ENCODE measurements at places on chromosomes 6 and 20.

- no peak for DNase-seq
These were observed 19.2 kb upstream of the FAM83C start for GRCh38 chr20:35311409-35311808.

DNA sequence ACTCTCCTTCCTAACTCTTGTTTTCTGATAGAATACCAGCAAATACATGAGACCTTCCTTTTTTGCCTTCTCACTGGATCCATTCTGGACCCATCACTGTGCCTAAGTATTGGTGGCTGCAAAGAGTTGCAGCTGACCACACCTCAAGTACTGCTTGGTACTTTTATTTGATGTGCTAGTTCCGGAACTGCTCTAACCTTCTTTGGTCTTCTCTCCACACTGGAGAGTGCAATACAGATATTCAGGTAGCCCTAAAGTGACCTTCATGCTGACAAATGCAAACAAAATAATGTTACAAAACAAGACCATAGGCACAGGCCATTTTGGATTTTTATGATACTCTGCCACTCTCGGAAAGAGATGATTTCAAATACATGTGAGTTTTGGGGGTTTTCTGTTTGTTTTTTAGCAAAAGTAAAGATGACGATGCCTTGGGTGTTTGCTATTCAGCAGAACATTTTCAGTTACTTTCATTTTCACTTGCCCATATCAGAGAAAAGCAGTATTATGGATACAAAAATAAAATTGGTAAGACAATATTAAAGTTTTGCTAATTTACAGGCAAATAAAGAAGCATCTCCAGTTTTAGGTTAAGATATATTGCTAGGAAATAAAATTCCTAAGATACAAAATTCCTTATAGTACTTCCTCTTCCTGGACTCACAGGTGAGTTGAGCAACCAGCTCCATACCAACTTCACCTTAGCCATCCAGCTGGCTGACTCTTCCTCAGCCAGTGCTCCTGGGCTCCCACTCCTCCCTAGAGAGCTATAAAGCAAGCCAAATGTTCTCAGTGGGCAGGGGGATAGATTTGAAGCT is 42.0 kb downstream of the PTPRK start:
- DNase-seq, result no peak

DNA sequence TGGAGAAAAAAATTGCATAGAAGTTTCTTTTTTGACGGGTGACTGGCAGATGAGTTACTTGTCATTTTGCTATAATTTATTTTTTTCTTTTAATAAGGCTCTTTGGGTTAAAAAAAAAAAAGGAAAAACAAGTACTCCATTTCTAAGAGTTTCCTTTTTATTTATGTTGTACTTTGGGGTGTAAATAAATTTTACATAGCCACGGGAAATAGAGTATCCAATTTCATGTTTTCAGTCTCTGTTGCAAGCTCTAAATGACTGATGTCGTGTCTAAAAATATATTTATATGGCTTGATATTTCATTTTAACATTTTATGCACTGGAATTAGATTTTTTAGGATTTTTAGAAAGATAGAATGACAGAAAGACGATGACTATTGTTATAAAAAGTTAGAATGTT is 3.4 kb downstream of the EYA4 start:
- no peak for DNase-seq

DNA sequence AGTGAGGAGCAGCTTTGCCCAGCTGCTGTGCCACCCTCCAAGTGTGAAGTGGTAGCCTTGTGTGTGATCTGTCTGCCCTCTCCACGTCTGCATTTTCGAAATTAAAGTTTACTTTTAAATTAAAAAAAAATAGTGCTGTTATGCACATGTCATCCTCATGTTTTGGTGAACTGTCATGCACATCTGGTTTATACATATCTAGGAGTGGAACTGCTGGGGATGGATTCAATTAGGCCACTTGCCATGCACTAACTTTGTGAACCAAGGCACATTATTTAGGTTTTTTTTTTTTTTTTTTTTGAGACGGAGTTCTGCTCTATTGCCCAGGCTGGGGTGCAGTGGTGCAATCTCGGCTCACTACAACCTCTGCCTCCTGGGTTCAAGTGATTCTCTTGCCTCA is 3.6 kb downstream of the GTSF1L start:
- no peak for DNase-seq

DNA sequence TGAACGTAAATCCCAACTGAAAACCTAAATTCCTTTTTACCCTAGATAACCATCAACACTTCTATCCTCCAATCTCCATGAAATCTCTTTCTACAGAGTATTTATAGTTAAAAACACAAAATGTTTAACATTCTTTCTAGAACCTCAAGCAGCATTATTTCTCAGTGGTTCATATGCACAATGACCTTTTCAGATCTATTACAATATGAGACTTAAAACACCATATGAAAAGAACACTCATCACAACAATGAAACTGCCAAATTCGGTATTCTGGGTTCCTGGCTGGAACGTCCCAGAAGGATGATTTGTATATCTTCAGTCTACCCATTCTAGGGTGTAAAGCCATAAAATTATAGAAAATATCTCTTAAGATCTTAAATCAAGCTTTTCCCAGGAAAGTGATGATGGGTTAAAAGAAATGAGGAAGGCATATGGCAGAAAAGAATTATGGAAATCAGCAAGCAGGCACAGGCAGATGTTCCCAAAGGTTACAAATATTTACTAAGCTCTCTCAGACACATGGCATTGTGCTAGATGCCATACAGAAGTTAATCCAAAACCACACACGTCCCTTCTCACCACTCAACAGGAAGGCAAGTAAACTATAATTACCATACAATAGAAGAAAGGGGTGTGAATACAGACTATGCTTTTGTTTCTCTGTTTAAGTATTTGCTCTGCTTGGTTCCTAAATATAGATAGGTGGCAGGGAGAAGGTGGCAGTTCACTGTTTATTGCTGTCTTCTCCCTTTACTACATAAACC is 118.0 kb downstream of the CHD6 start:
- peak; percentile 87 for DNase-seq

GRCh38 chr6:344816-345340 is 46.7 kb upstream of the IRF4 start:
- no peak for DNase-seq

DNA sequence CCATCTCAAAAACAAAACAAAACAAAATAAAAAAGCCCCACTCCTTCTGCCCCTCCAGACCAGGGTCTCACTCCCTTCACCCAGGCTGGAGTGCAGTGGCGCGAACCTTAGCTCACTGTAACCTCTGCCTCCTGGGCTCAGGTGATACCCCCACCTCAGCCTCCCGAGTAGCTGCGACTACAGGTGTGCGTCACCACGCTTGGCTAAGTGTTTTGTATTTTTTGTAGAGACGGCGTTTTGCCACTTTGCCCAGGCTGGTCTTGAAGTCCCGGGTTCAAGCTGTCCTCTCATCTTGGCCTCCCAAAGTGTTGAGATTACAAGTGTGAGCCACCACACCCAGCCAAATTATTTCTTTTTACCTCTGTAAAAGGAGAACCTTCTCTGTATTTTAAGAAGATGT is 110.1 kb downstream of the NCOA3 start:
- no peak for DNase-seq

GRCh38 chr6:74577619-74578018 is 628.2 kb downstream of the COL12A1 start:
- DNase-seq, result no peak

DNA sequence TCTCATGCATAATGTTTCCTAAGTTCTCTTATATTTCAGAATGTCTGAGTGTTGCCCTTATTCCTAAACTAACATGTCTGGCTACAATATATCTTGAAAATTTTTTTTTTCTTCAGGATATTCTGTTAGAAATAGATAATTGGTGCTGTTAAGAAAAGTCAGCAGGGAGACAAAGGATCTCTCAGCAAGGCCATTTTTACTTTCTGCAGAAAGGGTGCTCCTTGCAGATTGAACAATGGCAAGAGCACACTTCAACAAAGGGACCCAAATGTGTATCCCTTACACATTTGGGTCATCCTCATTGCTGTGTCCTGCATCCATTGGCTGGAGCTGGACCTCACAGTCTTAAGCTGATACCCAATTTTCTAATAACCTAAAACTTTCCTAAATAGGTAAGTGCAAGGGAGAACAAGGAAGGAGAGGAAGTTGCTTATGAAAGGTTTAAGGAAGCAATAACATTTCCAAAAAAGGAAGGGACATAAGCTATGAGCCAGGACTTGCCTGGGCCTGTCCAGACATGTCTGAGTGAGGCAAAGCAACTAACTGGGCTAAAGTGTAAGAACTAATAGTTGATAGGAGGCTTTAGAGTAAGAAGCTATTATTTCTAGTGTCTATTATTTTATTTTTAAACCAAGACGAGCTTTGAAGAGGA is 429.6 kb downstream of the BCKDHB start:
- DNase-seq, result no peak

GRCh38 chr6:170088582-170088955 is 202.3 kb downstream of the DLL1 start:
- no peak for DNase-seq

GRCh38 chr20:36405255-36405654 is 99.1 kb downstream of the DLGAP4 start:
- no peak for DNase-seq

DNA sequence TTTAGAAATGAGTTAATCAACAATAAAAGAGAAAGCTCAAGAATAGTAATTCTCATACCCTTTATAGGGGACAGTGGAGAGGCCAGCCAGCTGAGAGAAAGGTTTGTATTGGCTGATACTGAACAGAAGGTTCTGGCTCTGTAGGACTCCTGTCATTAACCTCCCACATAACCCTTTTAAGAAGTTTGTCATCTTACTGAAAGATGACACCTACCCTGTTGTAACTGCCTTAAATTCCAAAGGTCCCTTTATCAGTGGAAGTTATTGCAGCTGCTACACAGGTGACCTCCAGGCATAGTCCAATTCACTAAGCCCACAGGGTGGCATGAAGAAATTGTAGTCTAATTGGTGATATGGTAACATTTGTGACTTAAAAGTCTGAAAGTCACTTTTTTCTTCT is 790.1 kb downstream of the TENT5A start:
- no peak for DNase-seq

- no peak for DNase-seq
These were observed 30.2 kb upstream of the IL17A start for GRCh38 chr6:52155791-52156576.

- no peak for DNase-seq
These were observed 133.5 kb downstream of the SCML4 start for GRCh38 chr6:107690643-107691061.

GRCh38 chr20:22339091-22339881 is 245.1 kb downstream of the FOXA2 start:
- peak; percentile 88 for DNase-seq

DNA sequence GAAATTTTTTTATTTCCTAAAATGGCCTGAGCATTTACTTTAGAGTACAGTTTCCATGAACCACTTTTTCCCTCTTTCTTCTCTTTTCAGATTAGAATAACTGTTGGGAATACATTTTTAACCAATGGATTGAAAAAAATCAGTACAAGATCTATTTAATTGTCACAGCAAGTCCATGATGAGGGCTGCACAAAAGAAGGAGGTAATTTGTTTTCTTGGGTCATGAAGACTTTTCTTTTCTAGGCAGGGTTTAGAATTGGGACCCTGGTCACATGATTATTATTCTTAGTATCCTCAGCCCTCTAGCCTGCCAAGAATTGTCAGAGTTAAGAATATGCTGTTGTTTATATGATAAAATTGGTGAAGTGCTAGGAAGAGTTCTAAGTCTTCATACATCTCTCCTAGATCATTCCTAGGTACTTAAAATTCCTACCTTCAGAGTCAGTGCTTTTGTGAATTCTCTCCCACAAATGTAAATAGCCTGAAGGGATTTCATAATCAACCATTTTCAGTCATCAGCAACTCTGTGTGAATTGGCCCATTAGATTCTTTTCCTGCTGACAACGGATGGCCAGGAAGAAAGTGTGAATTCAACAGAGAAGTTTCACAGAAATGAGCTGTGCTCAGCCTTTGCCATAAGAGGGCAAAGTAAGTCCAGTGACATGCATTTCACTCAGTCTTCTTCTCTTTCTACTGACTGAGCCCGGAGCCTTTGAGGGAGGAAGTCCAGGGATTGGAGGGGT is 32.4 kb upstream of the TPBG start:
- peak; percentile 13 for DNase-seq

DNA sequence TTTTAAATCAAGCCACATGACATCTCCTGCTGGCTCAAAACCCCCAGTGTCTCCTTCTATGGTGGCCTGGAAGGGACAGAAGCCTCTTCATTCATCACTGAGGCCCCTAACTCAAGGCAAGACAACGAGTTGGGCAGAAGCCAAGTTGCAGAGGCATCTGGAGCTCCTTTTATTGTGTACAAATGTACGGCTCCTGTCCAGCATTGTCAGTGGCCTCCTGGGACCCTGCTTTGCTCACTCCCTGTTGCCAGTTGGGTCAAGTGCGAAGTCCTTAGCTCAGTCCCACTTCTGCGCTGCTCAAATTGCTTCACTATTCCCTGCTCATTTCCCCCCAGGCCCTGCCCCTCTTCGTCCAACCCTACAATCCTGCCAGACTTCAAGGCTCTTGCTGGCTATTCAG is 181.2 kb upstream of the PMEPA1 start:
- no peak for DNase-seq

GRCh38 chr6:44779130-44779826 is 391.8 kb downstream of the CDC5L start:
- DNase-seq, result no peak

DNA sequence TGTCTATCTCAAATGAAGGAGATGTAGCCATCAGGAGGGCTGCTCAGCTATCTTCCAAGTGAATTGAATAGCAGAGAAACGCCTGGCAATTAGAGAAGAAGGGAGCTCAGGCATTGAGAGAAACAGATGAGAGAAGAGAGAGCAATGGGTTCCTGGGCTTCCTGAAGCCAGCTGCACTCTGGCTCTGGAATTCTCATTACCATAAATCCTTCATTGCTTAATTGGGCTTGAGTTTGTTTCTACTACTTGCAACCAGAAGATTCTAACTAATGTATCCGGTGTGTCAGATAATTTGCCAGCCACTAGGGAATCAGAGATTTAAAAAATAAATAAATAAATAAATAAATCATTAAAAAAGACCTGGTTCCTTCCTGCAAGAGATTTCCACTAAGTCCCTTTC is 25.0 kb upstream of the CDKAL1 start:
- no peak for DNase-seq

GRCh38 chr6:47138046-47138445 is 95.9 kb upstream of the ADGRF1 start:
- DNase-seq, result no peak

DNA sequence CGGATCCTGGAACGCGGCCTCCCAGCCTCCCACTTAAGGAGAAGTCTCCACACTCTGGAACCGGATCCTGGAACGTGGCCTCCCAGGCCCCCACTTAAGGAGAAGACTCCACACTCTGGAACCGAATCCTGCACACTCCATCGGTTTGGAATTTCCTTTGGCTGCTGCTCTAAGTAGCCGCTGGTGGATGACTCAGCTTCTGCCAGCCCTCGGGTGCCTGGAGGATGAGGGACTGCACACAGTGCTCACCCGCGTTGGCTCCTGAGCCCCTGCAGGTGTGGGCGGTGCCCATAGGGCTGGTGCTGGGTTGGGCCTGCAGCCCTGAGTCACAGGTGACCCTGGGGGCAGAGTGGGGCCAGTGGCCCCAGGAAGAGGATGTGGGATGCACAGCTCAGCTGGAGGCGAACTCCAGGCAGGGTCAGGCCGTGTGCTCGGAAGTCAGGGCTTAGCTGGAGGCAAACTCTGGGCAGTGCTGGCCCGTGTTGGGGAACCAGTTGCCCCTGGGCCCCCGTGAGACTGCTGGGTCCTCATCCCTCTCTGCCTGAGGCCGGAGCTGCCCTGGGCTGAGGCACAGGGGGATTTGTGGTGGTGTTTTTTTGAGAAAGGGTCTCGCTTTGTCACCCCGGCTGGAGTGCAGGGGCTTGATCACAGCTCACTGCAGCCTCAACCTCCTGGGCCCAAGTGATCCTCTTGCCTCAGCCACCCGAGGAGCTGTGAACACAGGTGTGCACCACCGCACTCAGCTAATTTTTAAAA is 13.9 kb upstream of the TNFRSF6B start:
- no peak for DNase-seq

- DNase-seq, result no peak
These were observed 11.0 kb downstream of the TTBK1 start for GRCh38 chr6:43254138-43254817.

All from NCI-H345 (cell line).